ENCODE measurements at places on chromosomes 4 and X.

DNA sequence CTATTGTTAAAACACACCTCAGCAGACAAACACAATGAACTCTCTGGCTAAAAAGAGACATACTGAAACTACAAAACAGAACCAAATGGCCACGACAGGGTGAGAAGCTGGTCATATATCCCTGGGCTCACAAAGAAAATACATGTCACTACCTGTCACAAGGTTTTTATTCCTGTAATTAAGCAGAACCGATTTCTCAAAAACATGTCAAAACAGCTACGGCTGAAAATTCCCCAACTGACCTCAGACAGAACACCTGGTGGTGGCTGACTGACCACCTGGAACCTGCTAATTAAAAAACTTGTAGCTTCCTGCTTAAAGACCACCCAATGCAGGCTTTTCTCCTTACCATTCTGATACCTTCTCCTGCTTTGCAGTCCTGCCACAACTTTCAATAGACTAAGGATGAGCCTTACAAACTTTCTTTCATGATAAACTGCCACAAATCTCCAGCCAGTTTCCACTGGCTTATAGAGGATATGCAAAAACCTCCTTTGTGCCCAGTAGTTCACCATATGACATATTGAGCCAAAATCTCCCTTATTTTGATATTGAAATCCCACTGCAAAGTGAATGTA lies 571.9 kb downstream of the SPOCK3 start:
- no peak for DNase-seq

DNA sequence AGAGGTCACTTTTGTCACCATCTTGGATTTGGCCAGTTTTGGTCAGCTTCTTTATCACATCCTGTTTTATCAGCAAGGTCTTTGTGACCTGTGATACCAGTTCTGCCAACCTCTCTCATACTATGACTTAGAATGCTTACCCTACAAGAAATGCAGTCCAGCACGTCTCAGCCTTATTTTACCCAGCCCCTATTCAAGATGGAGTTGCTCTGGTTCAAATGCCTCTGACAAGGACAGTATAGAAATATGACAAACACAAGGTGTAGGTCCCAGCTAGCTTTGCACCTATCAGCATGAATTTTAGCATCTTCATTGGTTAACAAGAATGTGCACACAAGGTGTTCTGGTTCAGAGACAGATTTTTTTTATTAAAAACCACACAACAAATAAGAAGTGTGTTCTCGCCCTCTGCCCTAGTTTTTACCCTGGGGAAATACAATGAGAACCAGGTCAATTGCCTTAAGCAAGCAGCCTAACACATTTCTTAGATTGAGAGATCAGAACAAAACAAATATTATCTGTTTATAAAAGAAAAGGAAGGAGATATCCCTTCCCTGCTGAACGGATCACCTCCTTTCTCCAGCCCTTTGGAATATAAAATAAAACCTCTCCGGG lies 962.3 kb upstream of the PRKX start:
- no peak for DNase-seq

DNA sequence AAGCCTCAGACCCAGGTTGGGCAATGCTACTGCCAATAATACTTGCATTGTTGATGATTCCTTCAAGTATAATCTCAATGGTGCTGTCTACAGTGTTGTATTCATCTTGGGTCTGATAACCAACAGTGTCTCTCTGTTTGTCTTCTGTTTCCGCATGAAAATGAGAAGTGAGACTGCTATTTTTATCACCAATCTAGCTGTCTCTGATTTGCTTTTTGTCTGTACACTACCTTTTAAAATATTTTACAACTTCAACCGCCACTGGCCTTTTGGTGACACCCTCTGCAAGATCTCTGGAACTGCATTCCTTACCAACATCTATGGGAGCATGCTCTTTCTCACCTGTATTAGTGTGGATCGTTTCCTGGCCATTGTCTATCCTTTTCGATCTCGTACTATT lies 7.4 kb downstream of the LPAR4 start:
- no peak for DNase-seq

DNA sequence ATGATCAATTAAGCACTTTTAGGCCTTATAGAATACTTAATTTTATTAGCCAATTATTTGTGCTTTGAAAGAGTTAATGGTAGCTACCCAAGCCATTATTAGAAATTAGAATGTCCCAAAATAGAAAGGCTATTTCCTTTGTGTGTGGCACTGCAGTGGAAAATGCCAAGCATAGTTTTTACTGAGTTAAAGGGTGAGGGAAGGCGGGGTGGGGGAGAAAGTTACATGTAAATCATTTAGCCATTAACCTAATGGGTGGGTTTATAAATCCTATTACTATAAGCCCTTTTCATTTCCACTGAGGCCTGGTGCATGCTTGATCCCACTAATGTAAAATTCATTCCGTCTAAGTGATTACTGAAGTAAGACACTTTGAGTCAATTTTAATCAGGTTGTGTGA lies 105.8 kb downstream of the POLA1 start:
- no peak for DNase-seq

DNA sequence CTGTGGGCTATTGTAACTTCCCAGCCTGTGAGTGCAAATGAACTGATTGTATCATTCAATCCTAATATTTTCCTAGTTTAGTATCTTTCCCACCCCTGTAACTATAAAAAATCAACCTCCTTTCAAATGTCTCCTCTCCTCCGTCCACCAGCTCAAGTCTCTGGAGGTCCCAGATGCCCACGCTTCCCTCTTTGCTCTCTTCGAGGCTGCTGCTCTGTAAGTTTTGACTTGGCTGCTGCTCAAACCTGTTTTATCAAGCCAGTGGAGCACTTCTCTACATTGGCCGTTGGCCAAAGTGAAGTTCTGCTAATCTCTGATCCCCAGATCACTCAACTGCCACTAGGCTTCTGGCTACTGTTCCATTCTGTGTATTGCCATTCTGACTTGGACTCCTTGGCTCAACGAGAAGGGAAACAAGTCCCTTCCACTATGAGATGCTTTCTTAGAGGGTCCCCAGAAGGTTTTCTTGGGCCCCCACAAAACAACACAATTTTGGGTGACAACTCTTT lies 60.7 kb upstream of the RAPGEF2 start:
- no peak for DNase-seq

GRCh38 chr4:111991797-111992196 lies 153.5 kb upstream of the FAM241A start:
- no peak for DNase-seq

GRCh38 chr4:8261851-8262535 lies 7.6 kb upstream of the HTRA3 start:
- no peak for DNase-seq

GRCh38 chr4:20462426-20463175 lies 210.9 kb downstream of the SLIT2 start:
- no peak for DNase-seq

DNA sequence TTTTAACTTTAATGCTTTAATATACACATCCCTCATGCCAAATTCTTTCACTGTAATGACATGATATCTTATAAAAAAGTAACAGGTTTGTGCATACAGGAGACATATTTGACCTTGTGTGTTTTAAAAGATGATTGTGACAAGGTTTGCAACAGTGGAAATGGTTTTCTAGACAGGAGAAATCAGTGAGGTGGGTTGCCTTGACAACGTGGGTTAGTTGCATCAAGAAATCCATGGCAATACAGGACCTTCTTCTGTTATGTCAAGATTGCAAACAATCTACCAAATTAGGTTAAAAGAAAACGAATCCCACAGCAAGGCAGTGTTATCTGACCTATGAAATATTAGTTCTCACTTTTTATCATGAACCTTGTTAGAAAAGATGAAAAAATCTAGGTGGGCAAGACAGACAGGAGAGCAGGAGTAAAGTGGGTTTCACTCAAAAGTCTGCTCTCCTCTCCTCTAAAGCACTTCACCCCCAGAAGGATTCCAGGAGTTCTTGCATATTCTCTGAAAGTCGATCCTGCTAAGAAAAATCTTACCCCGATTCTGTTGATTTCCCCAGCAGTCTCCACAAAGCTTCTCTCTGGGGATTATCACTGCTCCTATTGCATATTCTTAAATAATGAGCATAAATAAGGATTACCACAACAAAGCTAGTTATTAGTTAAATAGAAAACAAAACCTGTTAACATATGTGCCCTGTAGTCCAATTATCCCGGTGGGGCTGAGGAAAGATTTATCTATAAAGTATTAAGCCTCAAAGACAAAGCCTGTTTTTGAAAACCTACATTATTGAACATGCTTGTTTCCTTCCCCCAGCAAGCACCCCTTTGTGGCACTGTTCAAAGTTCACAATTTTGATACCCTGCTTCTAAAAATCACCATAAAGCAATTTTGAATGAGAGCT lies 71.0 kb downstream of the TMA16 start:
- DNase-seq: no peak

GRCh38 chrX:79268788-79269187 lies 98.3 kb downstream of the ITM2A start:
- no peak for DNase-seq

DNA sequence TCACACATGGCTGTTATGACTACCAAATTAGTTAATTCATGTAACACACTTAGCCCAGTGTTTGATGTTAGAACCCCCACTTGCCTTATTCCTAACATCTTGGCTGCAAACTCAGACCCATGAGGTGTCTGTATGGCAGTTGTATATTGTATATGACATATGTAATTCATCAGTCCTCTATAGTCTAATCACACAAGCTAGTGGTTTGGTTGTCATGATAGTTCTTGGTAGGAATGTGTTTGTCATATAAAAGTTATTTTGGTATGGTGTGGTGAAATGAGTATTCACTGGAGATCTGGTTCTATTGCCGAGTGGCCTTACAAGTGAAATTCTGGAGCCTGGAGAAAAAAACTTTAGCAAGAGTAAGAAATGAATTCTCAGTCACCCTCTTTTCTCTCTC lies 149.2 kb downstream of the AWAT2 start:
- no peak for DNase-seq

- DNase-seq: no peak
Observed at GRCh38 chr4:86233681-86234080, 126.2 kb downstream of the MAPK10 start.

DNA sequence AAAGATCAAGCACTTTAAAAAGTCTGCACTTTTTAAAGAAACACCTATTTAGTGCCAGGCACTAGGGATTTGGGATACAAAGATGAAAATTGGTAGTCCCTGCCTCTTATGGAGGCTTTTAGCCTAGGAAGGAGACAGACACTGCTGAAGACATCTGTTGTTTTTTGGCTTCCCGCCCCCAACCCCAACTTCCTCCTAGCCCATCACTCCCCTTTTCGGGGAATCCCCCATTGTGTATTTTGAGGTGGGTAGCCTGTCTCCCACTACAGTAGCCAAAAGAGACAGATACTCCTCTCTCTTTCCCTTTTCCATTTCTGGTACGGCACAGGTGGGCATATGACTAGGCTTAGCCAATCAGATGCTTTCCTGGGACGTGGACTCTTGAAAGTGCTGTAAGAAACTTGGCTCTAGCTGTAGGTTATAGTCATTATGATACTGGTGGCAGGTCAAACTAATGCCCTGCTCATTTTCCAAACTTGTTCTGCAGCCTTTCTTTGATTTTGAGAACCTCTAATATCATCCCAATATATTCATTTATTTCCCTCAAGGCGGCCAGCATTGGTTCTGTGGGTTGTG lies 194.6 kb upstream of the RBPJ start:
- DNase-seq: no peak

GRCh38 chr4:181911420-181911819 lies 331.8 kb upstream of the TENM3 start:
- DNase-seq: no peak

GRCh38 chr4:109977854-109978501 lies 65.3 kb downstream of the EGF start:
- no peak for DNase-seq

DNA sequence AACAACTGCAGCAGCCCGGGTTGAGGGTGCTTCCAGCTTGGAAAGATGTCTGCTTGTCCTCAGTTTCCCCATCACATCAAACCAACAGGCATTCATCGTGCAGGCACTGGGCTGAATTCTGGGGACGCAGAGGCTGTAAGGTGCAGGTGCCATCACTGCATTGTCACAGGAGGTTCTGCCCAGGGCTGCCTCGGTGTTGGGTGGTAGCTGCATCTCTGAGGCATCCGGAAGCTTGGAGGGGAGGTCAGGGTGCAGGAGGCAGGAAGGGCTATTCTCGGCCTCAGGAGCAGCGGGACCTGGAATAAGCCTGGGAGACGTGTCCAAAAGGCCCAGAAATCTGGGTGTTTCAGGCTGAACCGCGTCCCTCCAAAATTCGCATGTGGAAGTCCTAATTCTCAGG lies 134.6 kb downstream of the HMX1 start:
- DNase-seq: no peak

- DNase-seq: no peak
Observed at GRCh38 chr4:24693636-24694035, 101.7 kb upstream of the SOD3 start.

GRCh38 chr4:20761382-20761781 lies 61.1 kb downstream of the PACRGL start:
- DNase-seq: no peak

GRCh38 chr4:115986573-115986972 lies 873.2 kb upstream of the NDST4 start:
- no peak for DNase-seq
